Activated naive CD4-positive, alpha-beta T cell treated with anti-CD3 and anti-CD28 coated beads, Interleukin-2, amount 10 ng/mL, durations not matched to agents 5 hours and 36 hours (primary cell): ENCODE measurements at places on chromosomes 2 and 18. TPM values are rescaled to one million over a fixed set of nuclear protein-coding genes. Genes with fewer than 3 reads are reported as not detected.

The WDSUB1 gene
- total RNA-seq = 6.5 TPM

The TUBA4B gene
- total RNA-seq = not detected

The GREB1 gene
- total RNA-seq = 0.24 TPM

The EVA1A gene
- total RNA-seq = not detected

The THOC1 gene
- total RNA-seq = 46.4 TPM

The SCN1A gene
- not detected for total RNA-seq

The SERPINB10 gene
- total RNA-seq = not detected

The TMEFF2 gene
- not detected for total RNA-seq

The ANKRD30B gene
- total RNA-seq = not detected

The TUBA3E gene
- not detected for total RNA-seq

The TRAK2 gene
- 53.4 TPM for total RNA-seq

The GAREM1 gene
- total RNA-seq = not detected

The MC2R gene
- not detected for total RNA-seq

The NGEF gene
- 0.18 TPM for total RNA-seq

The GPAT2 gene
- total RNA-seq = 5.2 TPM

The GALNT1 gene
- 40.9 TPM for total RNA-seq

The IL37 gene
- total RNA-seq = not detected

The REG3A gene
- total RNA-seq = not detected

The CXCR1 gene
- total RNA-seq = 0.53 TPM

The DSG1 gene
- total RNA-seq = not detected

The FTCDNL1 gene
- total RNA-seq = 2.4 TPM

The ATOH8 gene
- total RNA-seq = not detected

The CRACDL gene
- total RNA-seq = 0.22 TPM

The OR6B2 gene
- not detected for total RNA-seq

The DTNA gene
- total RNA-seq = not detected

The TCF7L1 gene
- total RNA-seq = not detected

The ZNF516 gene
- total RNA-seq = 3.8 TPM

The SEMA4F gene
- total RNA-seq = 6.9 TPM

The CCDC141 gene
- total RNA-seq = 13.0 TPM

The SRD5A2 gene
- total RNA-seq = not detected

The REG1B gene
- not detected for total RNA-seq

The FHL2 gene
- total RNA-seq = 1.5 TPM

The NYAP2 gene
- not detected for total RNA-seq

The LONRF2 gene
- 0.03 TPM for total RNA-seq
